ENCODE measurements at places on chromosomes 12 and 14.

GRCh38 chr14:89178800-89179535 is 238.1 kb downstream of the FOXN3 start:
- DNase-seq = no peak

DNA sequence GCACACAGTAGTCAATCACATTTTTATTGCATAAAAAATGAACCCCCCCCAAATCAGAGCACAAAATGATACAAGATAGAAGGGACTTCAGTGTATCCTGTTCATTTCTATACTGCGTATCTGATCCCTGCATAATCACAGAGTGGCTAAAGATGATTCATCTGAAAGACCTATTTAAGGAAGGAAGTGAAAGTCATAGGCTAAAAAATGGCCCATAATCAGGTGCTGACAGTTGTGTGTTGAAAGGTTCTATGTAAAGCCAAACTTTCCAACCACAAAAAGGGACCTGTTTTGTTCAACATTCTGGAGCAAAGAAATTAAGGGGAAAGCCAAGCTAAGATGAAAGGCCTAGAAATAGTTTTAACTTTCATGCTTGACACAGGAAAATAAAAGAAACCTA is 147.8 kb upstream of the ATP2B1 start:
- no peak for DNase-seq

- no peak for DNase-seq
Observed at GRCh38 chr12:14111230-14111865, 129.9 kb upstream of the GRIN2B start.

- no peak for DNase-seq
Observed at GRCh38 chr14:88505621-88506020, 49.2 kb downstream of the PTPN21 start.

All from left ventricle myocardium superior (tissue), 1 donor.